Cerebellar cortex (tissue), 1 donor: ENCODE measurements at places on chromosomes 3 and 15.
A peak's percentile ranks its signal among the peaks of the same experiment; 100 is the strongest.

DNA sequence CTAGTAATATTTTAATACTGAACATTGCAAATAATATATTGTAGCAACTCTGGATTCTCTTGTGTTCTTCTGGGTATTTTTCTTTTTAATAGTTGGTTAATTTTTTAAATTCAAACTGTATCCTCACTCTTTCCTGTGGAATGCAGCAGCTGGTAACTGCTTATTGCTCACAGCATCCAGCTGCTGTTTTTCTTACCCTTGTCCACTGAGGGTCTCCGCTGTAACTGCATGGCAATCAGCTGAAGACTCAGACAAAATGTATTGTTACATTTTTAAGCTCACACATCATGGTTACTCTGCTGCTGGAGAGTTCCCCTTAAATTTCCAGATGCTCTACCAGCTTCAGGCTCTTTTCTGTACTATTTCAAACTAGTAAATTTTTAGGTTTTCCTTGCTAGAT, 227.6 kb downstream of the MBNL1 start:
- no peak for DNase-seq

GRCh38 chr15:79475306-79475705, 43.2 kb downstream of the MINAR1 start:
- no peak for DNase-seq

- DNase-seq, result peak; percentile 29
These were observed 52.0 kb downstream of the LPP start for GRCh38 chr3:188205992-188206416.

DNA sequence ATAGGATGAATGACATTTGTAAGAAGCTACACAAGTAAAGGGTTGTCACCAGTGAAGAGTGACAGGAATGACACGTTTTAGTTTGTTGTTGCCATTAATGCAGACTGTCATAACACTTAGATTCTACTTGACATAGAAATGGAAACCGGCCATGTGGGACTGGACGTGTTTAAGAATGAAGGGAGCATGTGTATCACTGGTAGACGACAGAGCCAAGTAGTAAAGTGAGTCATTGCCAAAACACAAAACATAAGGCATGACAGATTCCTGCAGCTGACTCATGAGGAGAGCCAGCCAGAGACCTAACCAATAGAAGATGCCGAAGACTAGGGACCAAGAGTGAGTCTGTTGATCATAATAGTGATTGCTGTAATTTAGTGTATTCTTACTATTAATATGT, 106.2 kb upstream of the PLAAT1 start:
- DNase-seq, result no peak

DNA sequence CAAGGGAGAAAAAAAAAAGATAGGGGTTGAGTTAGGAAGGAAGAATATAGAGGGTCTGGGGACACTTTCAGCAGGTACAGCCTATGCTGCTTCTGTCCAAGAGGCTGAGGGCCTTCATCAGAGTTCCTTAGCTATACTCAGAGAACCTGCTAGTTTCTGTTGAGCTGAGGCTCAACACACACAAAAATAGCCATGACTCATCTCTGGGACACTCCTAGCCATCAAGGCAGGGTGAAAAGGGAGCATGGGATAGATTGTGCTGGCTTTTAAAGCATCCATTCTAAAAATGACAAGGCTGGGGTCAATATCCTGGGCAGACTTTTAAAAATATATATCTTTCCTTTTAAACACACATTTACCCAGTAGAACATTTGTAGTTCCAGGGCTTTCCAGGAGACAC, 2.8 kb upstream of the RTP2 start:
- DNase-seq, result no peak

DNA sequence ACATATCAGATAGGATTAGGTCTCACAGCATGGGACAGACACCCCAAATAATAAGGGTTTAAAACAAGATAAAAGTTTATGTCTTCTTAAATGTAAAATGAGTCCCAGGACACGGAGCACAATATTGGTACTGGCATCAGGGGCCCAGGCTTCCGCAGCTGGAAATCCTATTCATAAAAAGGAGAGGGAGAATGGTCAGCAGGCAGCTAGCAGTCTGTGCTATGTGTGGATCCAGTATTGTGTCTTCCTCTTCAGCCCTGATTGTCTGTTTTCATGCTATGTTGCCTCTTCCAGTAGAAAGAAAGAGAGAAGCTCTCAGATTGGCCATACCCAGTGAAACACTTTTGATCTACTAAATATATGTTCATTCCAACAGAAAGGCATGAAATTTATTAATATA, 319.3 kb upstream of the SLCO3A1 start:
- DNase-seq, result no peak

DNA sequence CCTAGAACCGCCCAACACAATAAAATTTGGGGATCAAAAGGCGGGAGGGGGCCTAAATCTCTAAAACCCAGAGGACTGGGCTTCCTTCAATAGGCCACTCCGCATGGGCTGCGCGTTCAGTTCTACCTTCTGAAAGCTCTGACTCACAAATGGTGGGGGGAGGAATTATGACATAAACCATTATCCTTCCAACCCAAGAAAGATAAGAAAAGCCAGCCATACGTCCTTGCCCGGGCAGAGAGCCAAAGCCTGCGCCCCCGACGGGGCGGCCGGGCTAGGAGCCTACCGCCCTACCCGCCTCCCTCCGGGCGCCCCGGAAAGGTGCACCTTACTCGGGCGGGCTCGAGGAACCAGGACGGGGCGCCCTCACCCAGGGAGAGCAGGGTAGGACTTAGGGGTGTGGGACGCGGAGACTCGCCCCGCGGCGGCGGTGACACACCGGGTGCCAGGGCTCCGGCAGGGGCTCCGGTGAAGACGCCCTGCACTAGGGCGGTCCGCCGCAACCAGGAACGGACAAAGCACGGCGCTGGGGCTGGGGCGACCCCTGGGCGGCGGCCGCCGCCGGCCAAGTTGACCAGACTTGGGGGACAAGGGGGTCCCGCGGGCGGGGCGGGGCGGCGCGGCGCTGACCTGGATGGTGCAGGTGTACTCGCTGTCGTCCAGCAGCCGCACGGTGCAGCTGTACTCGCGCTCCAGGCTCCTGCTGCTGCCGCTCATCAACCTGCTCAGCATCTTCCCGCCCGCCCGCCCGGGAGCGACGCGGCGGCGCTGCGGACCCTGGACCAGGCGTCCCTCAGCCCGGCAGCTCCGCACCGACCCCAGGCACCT, 534 bp downstream of the FRMD5 start:
- DNase-seq, result peak; percentile 45

- DNase-seq, result peak; percentile 31
These were observed 663.7 kb downstream of the AGBL1 start for GRCh38 chr15:86743283-86743903.

DNA sequence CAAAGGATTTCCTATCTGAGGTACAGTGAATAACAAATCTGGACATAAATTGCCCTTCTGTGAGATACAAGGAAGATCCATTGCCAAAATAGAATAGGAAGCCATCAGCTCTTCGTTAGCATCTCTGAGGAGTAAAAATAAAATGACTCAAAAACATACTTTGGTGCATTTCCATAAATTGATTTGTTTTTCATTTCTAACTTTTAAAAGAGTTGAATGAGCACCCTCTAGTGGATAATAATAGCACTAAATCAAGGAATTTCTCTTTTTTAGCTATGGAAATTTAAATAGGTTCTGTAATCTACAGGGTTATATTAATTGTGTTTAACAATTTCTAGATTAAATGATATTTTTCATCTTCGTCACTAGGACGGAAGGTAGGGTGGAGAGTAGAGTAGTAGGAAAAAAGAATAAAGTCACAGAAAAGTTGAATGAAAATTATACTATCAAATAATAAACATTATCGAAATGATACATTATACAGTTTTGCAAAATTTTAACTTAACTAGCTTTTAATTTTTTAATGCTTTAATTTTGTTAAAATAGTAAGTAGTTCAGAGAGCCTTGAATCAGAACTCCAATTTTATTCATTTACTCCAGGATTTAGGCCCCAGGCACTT, 6.4 kb downstream of the NSUN3 start:
- DNase-seq, result peak; percentile 30

DNA sequence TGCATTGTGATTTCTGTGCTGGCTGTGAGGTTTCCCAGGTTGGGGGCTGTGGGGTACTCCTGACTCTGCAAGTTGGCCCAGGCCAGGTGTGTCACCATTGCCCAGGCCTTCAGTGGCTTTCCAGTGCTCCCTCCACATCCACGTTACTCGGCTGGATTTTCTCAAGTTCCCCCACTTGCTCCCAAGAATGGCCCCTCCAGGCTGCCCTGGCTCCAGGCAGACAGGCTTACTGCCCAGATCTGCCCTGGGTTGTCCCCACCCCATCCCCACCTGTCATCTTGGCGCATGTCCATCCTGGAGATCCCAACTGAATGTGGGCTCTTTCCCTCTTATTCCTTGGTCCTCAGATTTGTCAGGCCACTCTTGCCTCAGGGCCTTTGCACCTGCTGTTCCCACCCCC, 3.6 kb downstream of the APBA2 start:
- DNase-seq, result peak; percentile 74

GRCh38 chr3:128553560-128553959, 60.6 kb upstream of the GATA2 start:
- no peak for DNase-seq

- DNase-seq, result no peak
These were observed 63.2 kb downstream of the DLG1 start for GRCh38 chr3:197234947-197235914.

- DNase-seq, result no peak
These were observed 48.1 kb downstream of the CHSY1 start for GRCh38 chr15:101203607-101204189.

GRCh38 chr3:180457225-180457624, 144.7 kb upstream of the TTC14 start:
- no peak for DNase-seq

DNA sequence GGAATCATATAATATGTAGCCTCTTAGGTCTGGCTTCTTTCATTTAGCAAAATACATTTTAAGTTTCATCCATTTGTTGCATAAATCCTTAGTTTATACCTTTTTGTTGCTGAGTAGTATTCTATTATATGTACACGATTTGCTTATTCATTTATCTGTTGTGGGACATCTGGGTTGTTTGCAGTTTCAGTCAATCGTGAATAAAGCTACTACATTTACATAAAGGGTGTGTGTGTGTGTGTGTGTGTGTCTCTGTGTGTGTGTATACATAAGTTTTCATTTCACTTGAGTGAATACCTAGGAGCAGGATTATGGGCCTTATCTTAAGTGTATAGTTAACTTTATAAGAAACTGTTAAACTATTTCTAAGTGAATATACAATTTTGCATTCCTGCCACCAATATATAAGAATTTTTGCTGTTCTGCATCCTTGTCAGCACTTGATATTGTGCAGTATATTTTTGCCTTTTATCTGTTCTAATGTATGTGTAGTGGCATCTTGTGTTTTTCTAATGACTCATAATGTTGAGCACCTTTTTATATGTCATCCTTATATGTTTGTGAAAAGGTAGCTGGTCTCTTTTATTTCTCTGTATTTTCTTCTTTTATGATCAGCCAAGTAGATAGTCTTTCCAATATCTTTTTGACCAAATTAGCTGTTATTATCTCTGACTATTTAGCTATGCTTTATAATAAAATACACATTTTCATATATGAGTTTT, 55.0 kb downstream of the GLCE start:
- DNase-seq, result no peak

DNA sequence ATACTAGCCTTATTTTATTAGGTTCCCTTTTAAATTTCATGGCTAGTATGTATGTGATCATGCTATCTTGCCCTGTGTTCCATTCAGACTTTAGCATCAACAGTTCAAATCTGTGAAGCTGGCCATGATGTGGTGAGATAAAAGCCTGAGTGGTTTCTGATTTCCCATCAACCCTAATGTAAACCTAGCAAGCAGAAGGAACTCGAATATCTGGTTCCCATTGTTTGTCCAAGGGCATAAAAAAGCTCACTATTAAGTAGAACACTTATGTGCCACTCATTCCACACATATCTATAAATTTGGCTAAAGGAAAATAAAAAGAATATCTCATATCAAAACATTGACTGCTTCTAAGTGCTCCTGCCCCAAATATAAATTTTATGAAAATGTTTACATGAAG, 311.7 kb downstream of the CADM2 start:
- no peak for DNase-seq

DNA sequence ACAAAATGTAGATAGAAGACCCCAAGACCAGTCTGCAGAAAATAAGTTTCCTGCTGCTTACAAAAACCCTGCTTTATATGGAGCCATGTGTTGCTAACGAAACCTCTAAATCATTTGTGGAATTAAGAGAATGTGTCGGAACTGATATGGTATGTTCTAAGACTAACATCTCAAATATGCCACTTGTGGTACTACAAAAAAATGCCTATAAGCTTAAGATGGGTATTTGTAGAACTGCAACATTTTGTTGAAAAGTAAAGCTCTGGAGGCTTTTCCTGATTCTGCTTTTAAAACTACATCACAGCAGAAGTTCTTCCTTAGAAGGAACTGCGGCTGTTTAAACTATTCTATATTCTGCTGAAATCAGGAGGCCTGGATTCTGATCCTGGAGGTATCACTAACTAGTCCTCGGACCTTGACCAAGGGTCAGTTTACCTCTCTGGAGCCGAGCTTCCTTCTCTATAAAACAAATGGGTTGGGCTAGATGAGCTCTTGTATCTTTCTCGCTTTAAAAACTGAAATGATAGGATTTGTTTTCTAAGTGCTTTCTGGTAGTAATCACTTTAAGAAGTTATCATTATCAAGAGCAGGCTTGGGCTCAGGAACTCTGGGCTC, 74.9 kb downstream of the RAD18 start:
- no peak for DNase-seq

GRCh38 chr15:90789462-90789861, 72.3 kb downstream of the BLM start:
- DNase-seq, result peak; percentile 26

DNA sequence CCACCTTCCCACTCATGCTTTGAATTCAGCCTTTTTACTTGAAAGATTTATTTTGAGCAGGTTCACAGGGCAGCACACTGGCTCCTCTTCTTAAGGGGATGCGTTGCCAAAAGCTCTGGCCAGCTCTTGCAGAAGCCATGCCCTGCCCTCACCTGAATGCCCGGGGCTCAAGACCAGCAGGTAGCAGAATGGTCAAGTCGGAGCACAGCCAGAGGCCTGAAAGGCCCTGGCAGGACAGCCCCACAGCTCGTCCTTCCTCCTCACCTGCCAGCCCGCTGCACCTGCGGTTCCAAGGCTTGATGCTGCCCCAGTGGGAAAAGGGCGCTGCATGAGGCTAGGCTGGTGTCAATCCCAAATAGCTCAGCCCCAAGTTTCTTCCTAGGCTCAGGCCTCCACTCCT, 13.1 kb downstream of the CA12 start:
- no peak for DNase-seq

DNA sequence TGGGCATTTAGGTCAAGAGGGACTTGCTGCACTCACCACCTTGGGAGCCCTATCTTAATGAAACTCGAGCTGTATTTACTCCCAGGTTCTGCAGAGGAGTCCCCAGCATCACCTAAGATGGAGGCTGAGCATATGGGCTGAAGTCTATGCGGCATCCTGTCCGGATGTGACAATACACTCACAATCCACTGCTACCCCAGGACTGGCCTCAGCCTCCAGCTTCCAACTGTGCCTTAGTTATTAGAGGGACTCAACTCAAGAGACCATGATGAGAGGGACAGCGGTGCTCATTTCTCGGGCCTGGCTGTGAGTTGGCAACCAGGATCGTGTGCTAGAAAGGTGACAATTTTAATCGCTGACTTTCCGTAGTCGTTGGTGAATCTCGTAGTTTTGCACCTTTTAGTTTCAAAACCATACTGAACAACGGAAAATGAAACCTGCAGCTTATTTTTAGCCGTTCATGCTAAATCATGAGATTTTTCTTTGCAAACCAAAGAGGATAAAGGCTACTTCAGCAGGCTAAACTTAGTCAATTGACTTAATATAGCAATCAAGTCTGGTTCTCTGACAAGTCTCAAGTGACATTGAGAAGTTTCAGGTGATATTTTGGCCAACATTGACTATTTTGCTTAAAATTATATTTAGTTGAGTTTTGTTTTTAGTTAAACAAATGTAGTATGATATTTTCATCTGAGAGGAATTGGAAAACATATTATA, 11.1 kb downstream of the ZBTB38 start:
- no peak for DNase-seq
